Hematopoietic multipotent progenitor cell treated with erythropoietin and hydrocortisone succinate and interleukin-3 and kit ligand, for 4 days (in vitro differentiated cells): ENCODE measurements at places on chromosomes 2 and 18.

- peak; percentile 26 for DNase-seq
Observed at GRCh38 chr2:235666213-235666781, 172.5 kb downstream of the AGAP1 start.

GRCh38 chr2:78330193-78330592 is 695.3 kb upstream of the REG3G start:
- no peak for DNase-seq

- no peak for DNase-seq
Observed at GRCh38 chr2:228655331-228655730, 473.8 kb upstream of the SPHKAP start.

GRCh38 chr2:44005846-44006245 is 10.1 kb upstream of the LRPPRC start:
- DNase-seq: no peak

GRCh38 chr2:64625299-64626145 is 28.2 kb downstream of the SERTAD2 start:
- peak; percentile 61 for DNase-seq

DNA sequence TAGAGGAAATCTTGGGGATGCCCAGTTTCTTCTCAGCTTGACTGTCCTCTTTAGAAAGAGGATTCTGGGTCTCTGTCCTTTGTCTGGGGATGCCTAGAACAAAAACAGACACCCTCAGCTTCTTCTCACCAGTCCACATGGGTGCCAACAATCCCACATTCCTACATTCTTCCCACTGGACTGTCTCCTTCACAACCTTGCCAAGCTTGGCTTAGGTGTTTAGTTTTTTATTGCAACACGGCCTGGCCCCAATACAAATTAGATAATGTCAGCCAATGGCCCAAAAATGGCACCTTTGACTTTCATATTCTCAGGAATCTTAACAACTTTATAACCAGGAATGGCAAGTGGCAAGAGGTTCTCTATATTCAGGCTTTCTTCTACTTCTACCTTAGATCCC is 273.0 kb downstream of the RNF152 start:
- DNase-seq: no peak

- DNase-seq: no peak
Observed at GRCh38 chr2:217404236-217404760, 544.4 kb upstream of the TNP1 start.

GRCh38 chr2:171798156-171798820 is 95.8 kb downstream of the SLC25A12 start:
- DNase-seq: peak; percentile 82

- DNase-seq: no peak
Observed at GRCh38 chr18:44133483-44133882, 547.2 kb upstream of the SETBP1 start.

DNA sequence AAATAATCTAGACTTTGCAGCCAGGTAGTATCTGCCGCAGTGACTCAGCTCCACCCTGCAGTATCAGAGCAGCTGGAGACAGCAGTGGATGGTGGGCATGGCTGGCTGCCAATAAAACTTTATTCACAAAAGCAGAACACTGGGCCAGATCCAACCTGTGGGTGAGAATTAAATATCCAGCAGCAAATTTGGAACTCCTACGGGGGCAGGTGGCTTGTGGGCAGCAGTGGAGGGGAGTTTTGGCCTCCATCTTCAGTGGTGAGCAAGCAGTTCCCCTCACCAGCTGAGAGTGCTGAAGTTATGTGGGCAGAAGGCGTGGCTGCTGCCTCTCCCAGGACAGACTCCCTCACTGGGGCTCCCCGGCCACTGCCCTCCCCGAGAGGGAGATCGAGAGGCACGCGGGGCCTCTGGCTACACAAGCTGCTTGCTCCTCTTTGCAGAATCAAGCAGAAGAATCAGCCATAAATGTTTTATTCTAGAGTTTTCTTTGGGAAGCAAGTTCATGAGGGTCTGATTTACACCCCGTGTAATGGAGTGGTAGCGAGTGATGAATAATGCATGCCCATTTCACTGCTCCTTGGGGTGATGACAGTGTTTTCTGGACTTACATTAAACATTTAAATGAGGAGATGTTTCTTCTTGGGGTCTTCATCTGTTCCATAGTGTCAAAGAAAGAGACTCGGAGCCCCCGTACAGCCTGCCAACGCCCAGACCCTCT is 204.3 kb downstream of the SEPTIN10 start:
- DNase-seq: peak; percentile 79

GRCh38 chr2:221961561-221961960 is 337.2 kb downstream of the PAX3 start:
- DNase-seq: no peak

- DNase-seq: no peak
Observed at GRCh38 chr2:200665626-200666453, 80.0 kb downstream of the AOX1 start.

- DNase-seq: no peak
Observed at GRCh38 chr2:40343902-40344301, 108.0 kb downstream of the SLC8A1 start.

DNA sequence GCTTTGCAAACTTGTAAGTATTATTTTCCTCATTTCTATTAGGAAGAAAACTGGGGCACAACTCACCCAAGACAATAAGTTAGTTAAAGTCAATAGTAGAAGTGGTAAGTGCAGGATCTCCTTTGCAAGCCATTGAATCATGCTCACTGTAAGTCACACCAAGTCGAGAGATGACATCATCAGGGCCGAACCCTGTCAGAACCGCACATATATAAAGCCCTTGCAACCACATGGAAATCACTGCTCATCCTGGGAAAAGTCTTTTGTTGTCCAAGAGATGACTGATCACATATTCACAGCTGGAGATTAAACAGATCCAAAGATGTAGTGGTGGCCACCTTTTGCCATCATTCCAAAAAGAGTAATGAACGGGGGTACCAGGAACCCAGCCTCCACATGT is 484.8 kb upstream of the ID2 start:
- DNase-seq: no peak

GRCh38 chr2:201403880-201404279 is 46.7 kb upstream of the FLACC1 start:
- DNase-seq: peak; percentile 54

- DNase-seq: no peak
Observed at GRCh38 chr18:78138983-78139496, 840.6 kb upstream of the SALL3 start.

- no peak for DNase-seq
Observed at GRCh38 chr2:165017966-165018596, 62.8 kb upstream of the SLC38A11 start.

GRCh38 chr2:199679883-199680282 is 171.1 kb downstream of the FTCDNL1 start:
- DNase-seq: no peak

DNA sequence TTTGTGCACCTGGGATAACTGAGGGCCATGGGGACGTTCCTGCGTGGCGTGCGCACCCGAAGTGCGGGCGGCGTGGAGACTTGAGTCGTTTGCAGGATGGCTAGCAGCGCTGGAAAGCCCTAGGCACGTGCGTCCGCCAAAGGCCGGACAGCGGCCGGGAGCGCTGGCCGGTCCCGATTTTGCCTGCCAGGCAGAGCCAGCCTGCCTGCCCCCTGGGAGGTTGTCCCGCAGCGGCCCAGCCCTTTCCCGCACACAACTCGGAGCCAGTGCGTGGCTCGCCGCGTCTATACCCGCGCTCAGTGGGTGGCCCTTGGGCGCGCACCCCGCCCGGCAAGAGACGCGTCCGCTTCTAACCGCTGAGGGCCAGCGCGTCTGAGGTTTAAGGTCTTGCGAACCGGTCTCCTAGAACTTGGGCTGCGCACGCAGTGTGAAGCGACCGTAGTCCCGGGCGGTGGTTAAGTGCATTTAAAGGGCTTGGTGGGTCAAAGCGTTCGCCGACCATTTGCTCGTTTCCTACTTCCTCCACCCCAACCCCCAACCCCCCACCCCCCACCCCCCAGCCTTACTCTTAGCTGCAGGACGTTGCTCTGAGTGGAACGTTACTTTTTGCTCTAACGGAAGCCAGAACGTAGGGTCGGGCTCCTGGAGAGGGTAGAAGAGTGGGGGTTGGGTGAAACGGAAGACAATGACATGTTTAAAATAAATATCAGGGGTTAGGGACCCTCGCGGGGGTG is 627 bp downstream of the CDCA7 start:
- peak; percentile 85 for DNase-seq

- DNase-seq: no peak
Observed at GRCh38 chr2:111071600-111072171, 49.0 kb upstream of the BCL2L11 start.

GRCh38 chr18:36126668-36127067 is 2.5 kb downstream of the SLC39A6 start:
- DNase-seq: no peak

DNA sequence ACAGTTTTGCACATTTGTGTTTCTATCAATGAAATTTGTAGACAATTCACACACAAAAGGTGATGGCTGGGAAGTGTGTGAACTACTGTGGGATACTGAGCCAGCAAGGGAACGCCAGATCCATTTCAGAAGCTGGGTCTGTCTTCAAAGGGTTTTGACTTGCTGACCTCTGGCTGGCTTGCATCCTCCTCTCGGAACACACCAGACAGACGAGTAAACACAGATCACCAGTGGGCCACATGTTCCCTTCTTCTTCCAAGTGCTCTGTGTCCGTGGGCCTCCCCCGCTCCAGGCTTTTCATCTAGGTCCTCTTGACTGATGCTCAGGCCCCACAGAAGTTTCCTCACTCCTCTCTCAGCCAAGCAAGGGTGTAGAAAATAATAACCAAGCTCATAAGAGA is 122.2 kb upstream of the OSR1 start:
- no peak for DNase-seq

DNA sequence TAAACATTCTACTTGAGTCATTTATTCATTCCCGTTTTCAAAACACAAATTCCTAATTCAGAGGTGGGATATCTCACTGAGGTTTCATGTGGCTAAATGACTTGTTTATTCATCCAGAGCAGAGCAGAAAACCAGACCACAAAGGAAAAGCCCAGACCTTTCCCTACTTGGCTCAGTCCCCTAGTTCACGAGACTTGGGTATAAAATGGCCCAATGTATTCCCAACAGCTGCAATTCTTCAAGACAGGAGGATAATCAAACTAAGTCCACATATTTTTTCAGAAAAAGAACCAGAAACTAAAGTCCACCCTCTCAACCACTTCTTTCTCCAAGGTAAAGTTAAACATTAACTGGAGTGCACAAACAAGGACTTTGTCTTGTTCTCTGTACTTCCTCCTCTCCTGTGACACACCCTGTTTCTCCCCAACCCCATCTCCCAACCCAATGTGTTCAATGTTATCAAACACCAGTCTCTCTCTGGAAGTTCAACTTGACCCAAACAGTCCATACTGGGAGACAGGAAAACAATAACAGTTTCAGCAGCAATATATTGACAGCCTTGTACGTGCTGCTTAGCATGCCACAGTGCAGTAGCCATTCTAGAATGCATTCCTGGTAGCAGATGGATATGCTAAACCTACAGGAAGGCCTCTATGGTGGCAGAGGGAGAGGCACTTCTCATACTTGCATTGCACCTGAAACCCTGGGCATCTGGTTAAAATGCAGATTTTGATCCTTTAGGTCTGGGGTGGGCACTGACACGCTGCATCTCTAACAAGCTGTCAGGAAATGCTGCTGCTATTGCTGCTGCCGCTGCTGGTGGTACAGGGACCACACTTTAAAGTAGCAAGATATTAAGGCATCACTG is 110.7 kb downstream of the INO80D start:
- no peak for DNase-seq
